ENCODE measurements at places on chromosomes 2 and 18. TPM values are rescaled to one million over a fixed set of nuclear protein-coding genes. Genes with fewer than 3 reads are reported as not detected.

GRCh38 chr2:72162574-72162973 is 14.9 kb upstream of the CYP26B1 start:
- H3K4me1 ChIP-seq, result no peaks in the 10 kb centered on the region
- H3K27ac ChIP-seq, result no peak overlapping the region
- H3K36me3 ChIP-seq, result no peaks in the 10 kb centered on the region
- no peak for DNase-seq

Gene RAB27B
- 22.2 TPM for total RNA-seq

Gene METTL4
- total RNA-seq, result 11.1 TPM

DNA sequence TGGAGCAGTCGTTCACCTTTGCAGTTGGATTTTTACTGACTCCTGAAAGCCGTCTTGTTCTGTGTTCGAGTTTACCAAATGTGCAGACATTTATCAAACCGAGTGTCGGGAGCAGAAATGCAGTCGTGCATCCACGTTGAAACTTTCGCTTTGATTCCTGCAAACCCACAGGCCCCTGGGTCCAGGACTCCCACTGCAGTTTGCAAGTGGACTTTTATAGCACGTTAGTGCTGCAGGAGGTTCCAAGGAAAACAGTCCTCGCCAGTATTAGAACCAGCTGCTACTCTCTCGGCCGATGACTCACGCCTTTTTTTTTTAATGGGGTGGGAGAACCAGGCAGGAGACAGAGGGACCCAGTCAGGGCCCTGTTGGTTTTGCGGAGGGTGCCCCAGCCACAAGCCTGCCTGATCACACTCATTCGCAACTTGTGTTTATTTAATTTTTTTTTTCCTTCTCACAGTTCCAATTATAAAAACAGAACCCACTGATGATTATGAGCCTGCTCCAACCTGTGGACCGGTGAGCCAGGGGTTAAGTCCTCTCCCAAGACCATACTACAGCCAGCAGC is 90.1 kb downstream of the NFATC1 start:
- H3K36me3 ChIP-seq, result peaks cover 11% of the 10 kb centered on the region
- no peaks in the 10 kb centered on the region for H3K4me1 ChIP-seq
- DNase-seq, result no peak
- H3K4me3 ChIP-seq, result no peak overlapping the region

Gene CROCC2
- total RNA-seq, result 0.26 TPM

DNA sequence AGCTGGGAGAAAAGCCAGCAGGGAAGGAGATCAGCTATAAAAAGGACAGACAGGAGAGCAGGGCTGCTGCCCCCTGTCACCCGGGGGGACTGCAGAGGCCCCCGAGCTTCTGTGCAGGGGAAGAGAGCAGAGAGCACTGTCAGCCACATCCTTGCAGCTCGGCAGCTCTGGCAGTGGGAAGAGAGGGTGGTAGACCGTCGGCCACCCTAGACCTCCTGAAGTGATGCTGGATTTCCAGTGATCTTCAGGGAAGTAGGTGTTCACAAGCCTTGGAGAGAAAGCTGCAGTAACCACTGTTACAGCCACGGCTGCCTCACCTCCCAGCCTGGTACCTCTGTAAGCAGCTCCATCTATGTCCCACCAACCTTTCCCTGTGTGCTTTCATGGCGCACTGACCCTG is 134.9 kb downstream of the TFCP2L1 start:
- H3K27me3 ChIP-seq, result no peaks in the 10 kb centered on the region
- peaks cover 3% of the 10 kb centered on the region for H3K4me1 ChIP-seq
- no peak overlapping the region for H3K4me3 ChIP-seq
- H3K27ac ChIP-seq, result no peak overlapping the region
- DNase-seq, result no peak

DNA sequence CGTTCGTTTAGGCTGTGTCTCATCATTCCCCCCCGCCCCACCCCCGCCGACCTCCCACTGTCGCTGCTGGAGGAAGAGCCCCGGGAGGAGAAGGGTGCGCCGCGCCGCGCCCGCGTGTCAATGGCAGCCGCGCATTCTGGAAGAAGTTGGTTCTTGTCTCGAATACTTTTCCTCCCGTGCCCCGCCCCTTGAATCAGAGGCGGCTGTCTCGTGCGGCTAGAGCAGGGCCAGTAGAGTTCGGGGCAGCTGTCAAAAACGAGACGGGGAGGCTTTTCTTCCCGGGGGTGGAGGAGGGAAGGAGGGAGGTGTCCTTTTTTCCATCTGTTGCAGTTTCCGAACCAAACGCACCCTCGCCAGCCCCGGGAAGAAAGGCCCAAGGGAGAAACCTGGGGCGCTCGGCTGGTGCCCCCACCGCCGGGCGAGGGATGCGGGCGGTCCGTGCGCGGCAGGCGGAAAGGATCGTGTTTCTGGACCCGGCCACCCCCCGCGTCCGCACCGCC is 410 bp upstream of the TGIF1 start:
- H3K4me3 ChIP-seq, result peak overlapping the region; percentile 79
- peak overlapping the region; percentile 99 for H3K27ac ChIP-seq
- H3K36me3 ChIP-seq, result no peaks in the 10 kb centered on the region
- peaks cover 27% of the 10 kb centered on the region for H3K4me1 ChIP-seq

DNA sequence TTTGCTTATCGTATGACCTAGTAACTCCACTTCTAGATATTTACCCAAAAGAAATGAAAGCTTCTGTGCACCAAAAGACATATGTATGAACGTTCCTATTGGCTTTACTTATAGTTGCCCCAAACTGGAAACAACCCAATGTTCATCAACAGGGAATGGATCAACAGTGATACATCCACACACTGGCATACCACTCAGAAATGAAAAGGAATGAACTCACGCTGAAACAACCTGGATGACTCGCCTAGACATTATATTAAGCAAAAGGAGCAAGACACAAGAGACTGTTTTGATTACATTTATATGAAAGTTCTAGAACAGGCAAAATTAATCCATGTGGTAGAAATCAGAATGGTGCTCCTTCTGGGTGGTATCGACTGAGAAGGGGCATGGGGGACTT is 18.9 kb downstream of the ADRA2B start:
- H3K27ac ChIP-seq, result no peak overlapping the region
- H3K4me3 ChIP-seq, result no peak overlapping the region
- H3K27me3 ChIP-seq, result no peaks in the 10 kb centered on the region
- DNase-seq, result no peak
- H3K36me3 ChIP-seq, result no peaks in the 10 kb centered on the region

Gene SLC9A2
- total RNA-seq, result 0.58 TPM

Gene LONRF2
- total RNA-seq, result 4.2 TPM

- no peaks in the 10 kb centered on the region for H3K27me3 ChIP-seq
- peak; percentile 37 for DNase-seq
- no peak overlapping the region for H3K4me3 ChIP-seq
- no peaks in the 10 kb centered on the region for H3K36me3 ChIP-seq
Measured at GRCh38 chr2:71607151-71607889, 154.0 kb downstream of the DYSF start.

Gene UGT1A3
- total RNA-seq, result not detected

DNA sequence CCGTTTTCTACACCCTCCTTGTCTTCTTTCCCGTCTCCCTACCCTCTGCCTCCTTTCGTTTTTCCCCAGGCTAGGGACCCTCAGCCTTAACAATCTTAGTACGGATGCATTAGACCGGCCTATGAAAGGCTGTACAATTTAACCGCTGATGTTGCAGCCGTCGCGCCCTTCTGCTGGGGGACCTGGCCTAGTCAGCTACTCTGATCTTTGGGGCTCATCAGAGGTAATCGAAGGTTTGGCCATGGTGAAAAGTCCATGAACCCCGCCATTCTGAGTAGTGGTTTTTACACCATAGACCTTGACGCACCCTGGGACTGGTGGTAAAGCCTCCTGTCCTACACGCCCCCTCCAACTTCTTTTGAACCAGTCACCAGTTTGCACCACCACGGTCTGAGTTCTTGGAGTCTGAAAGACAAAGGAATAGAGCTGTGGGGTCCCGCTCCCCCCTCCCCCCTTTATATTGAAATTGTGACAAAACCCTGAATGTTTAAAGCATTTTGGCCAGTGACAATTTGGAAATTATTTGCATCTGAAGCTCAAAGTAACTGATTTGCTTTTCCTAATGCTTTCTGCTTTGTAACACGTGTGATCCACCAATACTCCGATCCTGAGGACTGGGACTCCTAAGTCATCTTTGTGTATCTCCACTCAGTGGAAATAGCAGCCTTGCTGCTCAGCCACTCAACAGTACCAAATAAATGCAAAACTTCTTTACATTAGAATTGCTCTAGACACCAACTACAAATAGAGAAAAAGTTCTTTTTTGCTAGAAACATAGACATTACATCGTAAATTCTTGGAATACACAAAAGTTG is 642 bp upstream of the SRSF7 start:
- DNase-seq, result no peak
- H3K4me1 ChIP-seq, result peaks cover 30% of the 10 kb centered on the region
- peak overlapping the region; percentile 98 for H3K27ac ChIP-seq
- H3K36me3 ChIP-seq, result peaks cover 30% of the 10 kb centered on the region

Gene CPO
- total RNA-seq, result not detected

Gene PLEK
- total RNA-seq, result 32.9 TPM

Gene RASGRP3
- 13.6 TPM for total RNA-seq

- no peak for DNase-seq
- no peak overlapping the region for H3K4me3 ChIP-seq
- no peaks in the 10 kb centered on the region for H3K27me3 ChIP-seq
- H3K4me1 ChIP-seq, result no peaks in the 10 kb centered on the region
Measured at GRCh38 chr2:197996583-197996982, 192.2 kb downstream of the PLCL1 start.

Gene SLC4A3
- 2.9 TPM for total RNA-seq

Gene MRO
- total RNA-seq, result 0.20 TPM

Gene CD207
- total RNA-seq, result 3.6 TPM

Gene SPP2
- total RNA-seq, result not detected

GRCh38 chr2:213989207-213989606 is 421.6 kb upstream of the VWC2L start:
- H3K4me1 ChIP-seq, result no peaks in the 10 kb centered on the region
- H3K4me3 ChIP-seq, result no peak overlapping the region
- no peak overlapping the region for H3K27ac ChIP-seq
- no peaks in the 10 kb centered on the region for H3K36me3 ChIP-seq
- no peaks in the 10 kb centered on the region for H3K27me3 ChIP-seq
- DNase-seq, result no peak

GRCh38 chr2:64326578-64327050 is 127.3 kb upstream of the LGALSL start:
- H3K27ac ChIP-seq, result no peak overlapping the region
- DNase-seq, result no peak
- H3K4me3 ChIP-seq, result no peak overlapping the region
- H3K36me3 ChIP-seq, result no peaks in the 10 kb centered on the region
- peaks cover 39% of the 10 kb centered on the region for H3K4me1 ChIP-seq

DNA sequence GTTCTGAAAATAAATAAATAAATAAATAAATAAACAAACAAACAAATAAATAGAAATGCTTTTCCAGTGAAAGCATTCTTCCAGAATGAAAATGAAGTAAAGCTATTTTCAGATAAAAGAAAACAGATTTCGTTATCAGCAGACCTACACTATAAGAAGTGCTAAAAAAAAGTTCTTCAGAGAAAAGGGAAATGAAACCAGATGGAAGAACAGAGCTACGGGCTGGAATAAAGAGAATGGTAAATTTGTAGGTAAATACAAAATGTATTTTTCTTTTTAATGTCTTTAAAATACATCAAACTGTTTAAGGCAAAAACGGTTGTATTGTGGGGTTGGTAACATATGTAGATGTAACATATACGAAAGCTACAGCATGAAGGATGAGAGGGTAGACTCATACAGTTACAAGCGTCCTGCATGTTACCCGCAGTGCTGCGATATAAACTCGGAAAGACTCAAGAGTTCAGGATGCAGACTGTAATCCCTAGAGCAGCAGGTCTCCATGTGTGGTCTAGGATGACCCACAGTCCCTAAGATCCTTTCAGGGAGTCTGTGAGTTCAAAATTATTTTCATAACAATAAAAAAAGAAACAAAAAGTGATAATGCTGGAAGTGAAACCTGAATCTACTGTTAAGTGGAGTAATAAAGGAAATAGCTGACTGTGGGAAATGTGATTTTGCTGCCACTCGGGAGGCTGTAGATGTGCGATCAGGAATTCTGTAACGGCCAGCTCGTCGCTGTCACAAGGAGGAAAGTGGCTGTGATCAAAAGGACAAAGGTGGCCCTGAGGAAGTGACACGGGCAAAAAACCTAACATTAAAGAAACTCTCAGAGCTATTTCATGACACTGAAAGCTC is 5.3 kb upstream of the RAB12 start:
- H3K4me3 ChIP-seq, result peak overlapping the region; percentile 20
- DNase-seq, result no peak
- no peak overlapping the region for H3K27ac ChIP-seq
- H3K4me1 ChIP-seq, result no peaks in the 10 kb centered on the region
- H3K27me3 ChIP-seq, result no peaks in the 10 kb centered on the region

- H3K36me3 ChIP-seq, result no peaks in the 10 kb centered on the region
- H3K27me3 ChIP-seq, result no peaks in the 10 kb centered on the region
- DNase-seq, result no peak
- H3K4me3 ChIP-seq, result no peak overlapping the region
- no peak overlapping the region for H3K27ac ChIP-seq
Measured at GRCh38 chr2:116413659-116414058, 1400.8 kb upstream of the DDX18 start.

DNA sequence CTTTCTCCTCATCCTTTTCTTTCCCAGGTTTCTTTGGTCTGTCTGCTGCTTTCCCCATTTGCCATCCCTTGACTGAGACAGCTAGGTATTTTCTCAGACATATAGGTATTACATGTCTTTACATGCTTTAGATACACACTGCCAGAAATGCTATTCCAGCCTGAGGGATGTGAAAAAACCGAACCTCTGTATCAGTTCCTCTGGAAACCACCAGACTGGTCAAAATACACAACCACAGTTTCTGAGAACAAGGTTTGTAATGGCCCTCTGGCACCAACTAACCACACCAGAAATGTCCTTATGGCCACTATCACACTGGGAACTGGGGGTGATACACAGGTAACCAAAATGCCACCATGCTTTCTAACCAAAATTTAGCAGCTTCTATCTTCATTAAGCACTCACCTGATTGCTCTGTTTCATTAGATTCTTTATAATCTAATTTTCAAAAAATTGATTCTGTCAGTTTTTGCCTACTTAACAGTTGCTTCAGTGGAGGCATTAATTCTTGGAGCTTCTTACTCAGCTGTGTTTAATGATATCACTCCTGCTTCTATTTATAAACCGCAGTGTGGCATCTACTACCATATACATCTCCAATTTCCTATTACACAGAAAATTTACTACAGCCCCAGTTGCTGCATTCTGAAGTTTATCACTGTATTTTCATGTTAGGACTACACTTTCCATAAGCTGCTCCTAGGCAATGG is 243.5 kb downstream of the WDPCP start:
- no peaks in the 10 kb centered on the region for H3K27me3 ChIP-seq
- H3K36me3 ChIP-seq, result no peaks in the 10 kb centered on the region
- no peak overlapping the region for H3K27ac ChIP-seq

All from upper lobe of right lung (tissue), 1 donor.